A549 (cell line): ENCODE measurements at places on chromosomes 6 and 20.

- DNase-seq: no peak
Observed at GRCh38 chr20:50304923-50305635, 114.4 kb downstream of the CEBPB start.

GRCh38 chr20:45229264-45230056 lies 8.3 kb downstream of the SEMG2 start:
- peak; percentile 54 for DNase-seq

- DNase-seq: no peak
Observed at GRCh38 chr6:41680182-41680965, 42.1 kb downstream of the MDFI start.

GRCh38 chr6:111623046-111623718 lies 17.5 kb upstream of the TRAF3IP2 start:
- no peak for DNase-seq

DNA sequence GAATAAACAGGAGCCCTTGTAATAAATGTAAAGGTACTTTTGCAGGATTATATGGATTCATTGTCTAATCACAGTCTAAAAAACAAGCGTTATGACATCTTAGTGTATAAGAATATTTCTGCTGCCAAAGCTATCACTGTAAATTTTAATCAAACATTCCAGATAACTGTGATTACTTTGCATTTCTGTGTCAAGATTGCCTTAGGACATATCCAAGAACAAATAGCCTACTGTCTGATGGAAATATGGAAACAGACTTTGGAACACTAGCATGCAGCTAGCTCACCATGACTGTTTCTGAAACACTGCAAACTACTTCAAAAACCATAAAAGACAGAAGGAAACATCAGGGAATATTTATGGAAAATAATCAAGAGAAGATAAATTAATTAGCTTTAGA lies 248.7 kb upstream of the ASCC3 start:
- DNase-seq: no peak

DNA sequence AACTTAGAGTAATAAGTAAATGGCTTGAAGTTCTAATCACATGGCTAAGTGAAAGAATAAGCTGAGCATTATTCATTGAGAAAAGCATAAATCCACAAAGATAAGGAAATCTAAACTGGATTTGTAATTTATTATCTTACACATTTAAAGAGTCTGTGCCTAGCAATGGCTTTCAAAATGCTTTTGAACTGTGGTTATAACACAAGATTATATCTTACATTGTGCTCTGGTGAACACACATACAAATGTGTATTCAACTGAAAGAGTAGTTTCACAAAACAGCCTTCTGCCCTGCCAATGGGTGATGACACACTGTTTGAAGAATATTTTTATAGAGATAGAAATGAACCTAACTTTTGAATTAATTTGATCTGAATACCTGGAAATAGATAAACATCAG lies 83.3 kb downstream of the AFDN start:
- DNase-seq: no peak

DNA sequence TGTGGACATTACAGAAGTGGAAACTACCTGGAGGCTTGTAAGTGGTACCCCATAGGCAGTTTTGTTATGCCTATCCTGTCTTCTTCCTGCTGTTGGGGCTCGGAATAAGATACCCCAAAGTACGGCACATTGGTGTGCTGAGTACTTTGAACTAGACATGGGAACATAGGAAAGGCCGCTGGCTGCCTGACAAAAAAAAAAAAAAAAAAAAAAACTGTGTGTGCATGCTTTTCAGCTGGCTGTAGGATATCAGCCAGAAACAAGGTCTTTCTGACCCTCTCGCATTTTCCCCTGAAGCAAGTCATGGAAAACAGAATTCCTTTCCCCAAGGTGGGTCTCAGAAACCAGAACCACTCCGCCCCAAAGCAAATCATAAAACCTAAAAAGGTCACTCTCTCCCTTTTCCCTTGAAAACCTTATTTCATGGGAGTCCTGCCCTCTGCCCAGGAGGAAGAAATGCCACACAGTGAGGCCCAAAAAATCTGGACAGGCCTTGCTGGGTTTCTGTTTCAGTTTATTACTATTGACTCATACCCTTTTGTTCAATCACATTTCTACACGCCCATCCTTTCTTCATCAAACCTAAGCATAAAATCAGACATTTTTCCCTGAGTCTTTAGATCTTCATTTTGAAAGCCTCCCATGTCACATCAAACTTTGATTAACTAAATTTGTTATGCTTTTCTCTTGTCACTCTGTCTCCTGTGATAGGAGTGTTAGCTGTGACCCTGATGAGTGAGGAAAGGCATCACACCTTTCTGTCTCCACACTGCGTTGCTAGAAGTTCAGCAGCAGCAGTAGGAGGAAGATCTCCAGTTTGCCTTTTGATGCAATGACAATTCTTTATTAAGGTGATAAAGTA lies 17.2 kb downstream of the SLC2A12 start:
- DNase-seq: no peak

GRCh38 chr6:87282743-87283142 lies 39.6 kb upstream of the SMIM8 start:
- no peak for DNase-seq

- no peak for DNase-seq
Observed at GRCh38 chr6:8105791-8106190, 3.4 kb upstream of the EEF1E1 start.

- DNase-seq: no peak
Observed at GRCh38 chr6:611928-612327, 45.0 kb downstream of the HUS1B start.

- no peak for DNase-seq
Observed at GRCh38 chr6:118712969-118713368, 61.6 kb upstream of the CEP85L start.

DNA sequence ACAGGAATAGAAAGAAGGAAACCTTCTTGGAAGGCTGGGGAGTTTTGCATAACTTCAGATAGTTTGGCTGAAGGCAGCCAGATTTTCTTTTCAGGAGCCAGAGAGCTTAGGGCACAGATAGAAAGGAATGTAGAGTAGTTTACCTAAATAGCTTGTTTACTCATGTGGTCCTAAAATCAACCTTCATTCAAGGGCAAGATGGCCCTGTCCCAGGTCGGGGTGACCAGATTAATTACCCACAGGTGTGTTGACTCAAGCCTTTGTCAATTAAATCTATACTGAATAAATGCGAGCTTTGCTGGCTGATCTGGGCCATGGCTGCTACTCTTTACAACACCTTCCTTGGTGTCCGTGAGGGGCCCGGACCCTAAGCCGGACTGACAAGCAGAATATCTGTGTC lies 792.0 kb upstream of the MAN1A1 start:
- DNase-seq: no peak

DNA sequence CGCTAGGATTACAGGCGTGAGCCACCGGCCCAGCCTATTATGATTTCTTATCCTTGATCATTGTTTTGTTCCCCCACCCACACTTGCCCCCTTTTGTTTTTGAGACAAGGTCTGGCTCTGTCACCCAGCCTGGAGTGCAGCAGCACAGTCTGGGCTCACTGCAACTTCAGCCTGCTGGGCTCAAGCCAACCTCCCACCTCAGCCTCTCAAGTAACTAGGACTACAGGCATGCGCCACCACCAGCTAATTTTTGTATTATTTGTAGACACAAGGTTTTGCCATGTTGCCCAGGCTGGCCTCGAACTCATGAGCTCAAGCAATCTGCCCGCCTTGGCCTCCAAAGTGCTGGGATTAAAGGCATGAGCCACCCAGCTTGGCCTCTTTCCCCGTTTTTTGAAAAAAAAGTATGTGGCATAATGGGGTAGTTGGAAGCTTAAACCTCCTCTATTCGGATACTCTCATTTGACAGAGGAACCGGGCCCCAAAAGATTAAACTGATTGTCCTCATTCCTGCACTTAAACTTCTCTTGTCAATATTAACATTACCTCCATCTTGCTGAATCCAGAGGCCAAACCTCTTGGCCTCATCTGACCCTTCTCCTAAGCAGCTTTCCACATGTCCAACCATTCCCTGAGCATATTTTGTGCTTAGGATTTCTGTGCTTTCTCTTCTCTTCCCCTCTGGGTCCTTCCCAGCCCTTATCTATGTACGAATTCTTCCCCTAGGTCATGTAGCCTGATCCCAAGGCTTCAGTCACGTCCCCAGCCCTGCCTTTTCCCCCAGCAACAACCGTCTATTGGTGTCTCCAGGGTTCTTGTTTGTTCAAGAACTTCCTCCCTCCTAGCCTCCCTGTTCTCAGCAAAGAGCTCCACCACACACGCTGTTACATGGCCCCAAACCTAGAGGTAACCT lies 6.1 kb upstream of the EZR start:
- no peak for DNase-seq
